Stimulated activated CD4-positive, alpha-beta T cell treated with anti-CD3 and anti-CD28 coated beads, Interleukin-1b, Interleukin-23, amount 100 ng/mL, for 1 hour (primary cell): ENCODE measurements at places on chromosomes 2 and 18.

GRCh38 chr18:74896390-74896991 lies 298.8 kb downstream of the ZNF407 start:
- DNase-seq: peak; percentile 8

DNA sequence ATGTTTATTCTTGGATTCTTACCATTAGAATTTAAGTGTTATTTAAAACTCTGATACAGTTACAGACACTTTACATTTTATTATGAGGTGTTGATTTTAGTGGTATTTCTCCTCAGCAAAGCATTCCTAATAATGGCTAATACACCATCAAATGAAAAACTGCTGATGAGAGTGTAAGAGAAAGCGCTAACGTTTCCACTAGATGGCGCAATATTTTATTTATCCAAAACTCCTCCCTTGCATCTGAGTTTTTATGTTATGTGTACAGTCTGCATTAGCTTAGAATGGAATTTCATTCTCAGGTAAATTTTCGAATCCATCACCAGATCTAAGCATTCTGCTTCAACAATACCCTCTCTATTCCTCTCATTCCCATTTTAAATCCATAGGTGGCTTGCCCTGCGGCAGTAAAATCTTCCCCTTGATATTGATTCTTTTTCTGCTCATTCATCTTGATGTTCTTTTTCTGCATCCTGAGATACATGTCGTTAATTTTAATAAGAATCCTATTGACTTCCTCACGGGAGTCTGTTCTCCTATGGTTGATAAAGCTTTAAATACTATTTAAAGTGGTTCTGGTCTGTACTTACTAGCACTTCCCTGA lies 53.9 kb downstream of the PRKRA start:
- DNase-seq: no peak

DNA sequence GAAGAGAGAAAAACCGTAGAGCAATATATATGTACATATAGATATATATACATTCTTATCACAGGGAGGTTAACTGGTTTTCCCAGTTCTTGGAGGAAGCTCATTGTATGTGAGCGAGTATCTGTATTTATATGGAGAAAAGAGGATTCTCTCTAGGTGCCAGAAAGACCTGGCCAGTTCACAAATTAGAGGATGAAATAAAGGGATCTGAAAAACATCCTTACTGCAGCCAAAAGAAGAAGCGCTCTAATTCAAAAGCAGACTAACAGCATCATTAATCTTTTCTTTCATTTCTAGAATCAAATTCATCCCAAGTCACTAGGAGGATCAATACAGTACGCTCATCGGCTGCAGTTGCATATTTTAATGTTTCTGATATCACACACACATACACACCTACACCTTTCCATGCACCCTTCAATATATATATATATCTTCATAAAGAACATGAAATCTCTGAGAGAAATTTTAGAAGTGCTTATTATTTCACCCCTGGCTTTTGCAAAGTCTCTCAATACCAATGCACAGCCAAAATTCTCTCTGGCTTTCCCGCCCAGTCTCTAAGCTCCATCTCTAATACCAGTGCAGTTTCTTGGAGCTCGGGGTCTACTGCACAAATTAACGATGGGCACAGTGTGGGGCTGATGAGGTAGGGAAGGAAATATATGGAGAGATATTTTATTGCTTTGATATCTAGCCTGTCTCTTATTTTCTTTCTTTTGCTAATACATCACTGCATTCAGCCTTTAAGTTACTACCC lies 731 bp downstream of the NRXN1 start:
- no peak for DNase-seq

GRCh38 chr2:226220511-226220910 lies 579.1 kb downstream of the IRS1 start:
- no peak for DNase-seq

- DNase-seq: no peak
These were observed 20.0 kb upstream of the SPATA3 start for GRCh38 chr2:230975927-230976326.

GRCh38 chr2:9013403-9013802 lies 9.9 kb upstream of the MBOAT2 start:
- no peak for DNase-seq

DNA sequence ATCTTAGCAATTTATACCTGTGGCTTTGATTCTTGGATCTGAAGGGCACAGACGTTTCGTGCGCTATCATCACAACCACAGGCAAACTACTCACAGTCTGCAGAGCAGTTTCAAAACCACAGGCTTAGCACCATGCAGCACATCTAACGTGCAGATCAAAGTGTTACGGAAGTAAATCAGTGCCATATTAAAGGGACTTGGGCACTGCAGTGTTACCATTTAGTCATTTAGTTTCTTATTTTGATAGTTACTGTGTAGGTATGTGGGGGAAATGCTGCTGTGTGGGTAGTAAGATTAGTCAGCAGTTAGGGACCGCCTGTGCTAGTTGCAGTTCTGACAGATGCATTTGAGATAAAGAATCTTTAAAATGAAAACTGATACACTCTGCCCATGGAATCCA lies 384.0 kb downstream of the NBAS start:
- DNase-seq: peak; percentile 44
